ENCODE measurements at places on chromosomes 1 and 21. TPM values are rescaled to one million over a fixed set of nuclear protein-coding genes. Genes with fewer than 3 reads are reported as not detected.

DNA sequence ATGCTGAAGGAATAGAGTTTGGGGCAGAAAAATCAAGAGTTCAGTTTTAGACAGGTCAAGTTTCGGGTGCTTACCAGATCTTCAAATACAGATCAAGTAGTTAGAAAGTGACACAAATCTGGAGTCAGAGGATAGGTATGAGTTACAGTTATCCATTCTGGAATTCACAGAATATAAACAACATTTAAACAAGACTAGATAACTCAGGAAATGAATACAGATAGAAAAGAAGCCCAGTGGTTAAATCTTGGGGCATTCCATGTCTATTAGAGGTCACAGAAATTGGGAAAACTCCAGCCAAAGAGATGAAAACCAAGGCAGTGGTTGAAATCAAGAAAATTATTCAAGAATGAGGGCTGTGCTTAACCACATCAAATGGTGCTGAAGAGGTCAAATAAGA, 187.0 kb upstream of the HP1BP3 start:
- DNase-seq, result no peak

DNA sequence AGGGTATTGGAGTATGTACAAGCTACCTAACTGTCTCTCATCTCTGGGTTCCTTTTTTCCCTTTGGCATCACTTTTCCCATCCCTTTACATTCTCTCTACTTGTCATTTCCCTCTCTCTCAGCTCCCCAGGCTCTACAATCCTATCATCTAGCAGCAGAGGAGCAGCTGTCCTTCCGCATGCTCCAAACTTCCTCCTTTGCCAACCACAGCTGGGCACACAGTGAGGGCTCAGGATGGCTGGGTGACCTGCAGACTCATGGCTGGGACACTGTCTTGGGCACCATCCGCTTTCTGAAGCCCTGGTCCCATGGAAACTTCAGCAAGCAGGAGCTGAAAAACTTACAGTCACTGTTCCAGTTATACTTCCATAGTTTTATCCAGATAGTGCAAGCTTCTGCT, 561 bp downstream of the CD1E start:
- DNase-seq, result no peak

GRCh38 chr1:7293702-7294629, 477.1 kb upstream of the VAMP3 start:
- no peak for DNase-seq

DNA sequence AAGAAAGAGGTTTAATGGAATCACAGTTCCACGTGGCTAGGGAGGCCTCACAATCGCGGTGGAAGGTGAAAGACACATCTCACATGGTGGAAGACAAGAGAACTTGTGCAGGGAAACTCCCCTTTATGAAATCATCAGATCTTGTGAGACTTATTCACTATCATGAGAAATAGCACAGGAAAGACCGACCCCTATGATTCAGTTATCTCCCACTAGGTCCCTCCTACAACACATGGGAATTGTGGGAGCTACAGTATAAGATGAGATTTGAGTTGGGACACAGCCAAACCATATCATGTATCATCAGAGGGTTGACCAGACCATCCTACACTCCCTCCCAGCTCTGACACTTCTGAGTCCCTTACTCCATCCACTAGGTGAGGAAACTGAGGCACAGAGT, 143.9 kb upstream of the KLHDC7A start:
- DNase-seq, result no peak

DNA sequence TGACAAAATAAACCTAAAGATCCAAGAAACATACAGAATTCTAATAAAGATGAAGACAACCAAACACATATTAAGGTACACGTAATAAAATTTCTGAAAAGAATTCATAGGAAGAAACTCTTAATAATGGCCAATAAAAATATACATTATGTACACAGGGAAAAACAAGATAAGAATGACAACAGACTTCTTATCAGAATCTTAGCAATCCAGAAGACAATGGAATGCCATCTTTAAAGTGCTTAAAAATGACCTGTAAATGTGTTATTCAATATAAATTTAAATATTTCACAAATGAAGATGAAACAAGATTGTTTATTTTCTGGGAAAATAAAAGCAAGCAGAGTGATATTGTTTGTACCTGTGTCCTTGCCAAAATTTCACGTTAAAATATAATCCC, 530.4 kb upstream of the PTBP2 start:
- no peak for DNase-seq

GRCh38 chr1:94974824-94975223, 47.9 kb upstream of the CNN3 start:
- no peak for DNase-seq

- no peak for DNase-seq
Observed at GRCh38 chr1:218895064-218895587, 278.6 kb upstream of the LYPLAL1 start.

GRCh38 chr21:35801391-35801790, 258.9 kb downstream of the SETD4 start:
- DNase-seq, result no peak

GRCh38 chr1:119226321-119226720, 85.9 kb upstream of the WARS2 start:
- DNase-seq, result no peak

- DNase-seq, result no peak
Observed at GRCh38 chr1:99457381-99458165, 188.3 kb upstream of the PALMD start.

DNA sequence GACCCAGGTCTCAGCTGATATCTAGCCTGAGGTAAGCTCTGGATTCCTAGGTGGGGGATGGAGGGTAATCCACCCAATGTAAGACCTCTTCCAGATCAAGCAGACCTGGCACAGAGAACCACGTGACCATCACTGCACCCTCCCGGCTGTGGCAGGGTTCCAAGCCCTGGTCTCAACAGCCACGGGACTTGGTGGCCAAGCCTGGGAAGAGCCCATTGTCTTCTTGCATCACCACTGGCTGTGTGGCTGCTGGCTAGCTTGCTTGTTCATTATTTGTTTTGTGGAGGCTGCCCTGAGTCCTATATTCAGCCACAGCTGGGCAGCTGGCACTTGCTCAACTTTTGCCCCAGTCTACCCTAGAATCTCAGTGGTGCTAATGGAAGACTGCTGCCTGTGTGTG, 24.1 kb upstream of the NFASC start:
- no peak for DNase-seq

DNA sequence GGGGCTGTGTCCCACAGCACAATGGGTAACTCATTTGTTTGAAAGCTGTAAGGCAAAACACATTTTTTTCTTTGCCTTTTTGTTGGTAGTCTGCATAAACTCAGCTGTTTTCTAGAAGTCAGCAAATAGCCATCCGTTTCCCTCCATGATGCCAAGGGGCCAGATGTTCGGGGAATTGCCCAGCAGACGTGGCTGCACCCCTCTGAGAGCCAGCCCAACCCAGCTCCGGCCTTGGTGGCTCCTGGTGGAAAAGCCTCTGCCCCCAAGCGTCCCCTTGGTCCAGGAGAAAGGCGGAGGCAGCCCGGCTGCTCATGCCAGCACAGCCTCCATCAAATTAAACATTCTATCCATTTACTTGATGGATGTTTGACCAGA, 58.4 kb upstream of the ADARB1 start:
- no peak for DNase-seq

DNA sequence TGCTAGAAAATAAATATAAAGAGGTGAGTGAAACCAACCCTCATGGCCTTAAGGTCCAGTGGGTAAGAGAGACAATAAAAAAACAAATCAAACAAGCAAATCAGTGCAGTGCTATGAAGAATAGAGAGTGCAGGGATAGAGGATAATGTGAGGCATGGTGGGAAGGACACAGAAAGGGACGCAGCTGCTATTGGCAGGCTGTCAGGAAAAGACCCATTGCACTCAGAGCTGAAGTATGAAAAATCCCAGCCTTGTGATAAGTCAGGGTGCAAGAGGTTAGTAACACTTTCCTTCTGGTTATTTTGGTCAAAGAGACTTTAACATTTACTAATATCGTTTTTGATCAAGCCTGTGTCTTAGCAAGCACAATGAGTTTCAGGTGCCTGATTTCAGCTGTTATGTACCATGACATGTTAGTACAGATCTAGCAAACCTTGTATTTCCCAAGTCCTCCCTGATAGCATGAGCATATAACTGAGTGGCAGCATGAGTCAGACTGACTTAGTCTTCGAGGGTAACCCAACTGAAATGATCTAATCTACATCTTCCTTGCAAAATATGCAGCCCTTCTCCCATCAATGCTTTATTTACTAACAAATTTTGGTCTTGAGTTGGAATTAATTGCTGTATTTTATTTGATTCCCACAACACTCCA, 31.7 kb downstream of the CHML start:
- no peak for DNase-seq

Gene OPTC
- total RNA-seq, result not detected

Gene CFAP141
- total RNA-seq, result not detected

Gene AMY1C
- not detected for total RNA-seq

Gene INKA2
- 6.0 TPM for total RNA-seq

Gene MYCL
- total RNA-seq, result 3.1 TPM

Gene APOBEC4
- not detected for total RNA-seq

Data from pulmonary artery endothelial cell (primary cell).